Vagina (tissue), 2 donors: ENCODE measurements at places on chromosomes 16 and 17. TPM values are rescaled to one million over a fixed set of nuclear protein-coding genes. Genes with fewer than 3 reads are reported as not detected.

GRCh38 chr16:57000271-57001025 lies 11.1 kb downstream of the NLRC5 start:
- DNase-seq = no peak
- peak overlapping the region; percentile 76 for H3K27ac ChIP-seq
- peaks cover 38% of the 10 kb centered on the region for H3K4me1 ChIP-seq
- H3K27me3 ChIP-seq = no peaks in the 10 kb centered on the region

Gene PPL
- total RNA-seq = 391 TPM

GRCh38 chr17:63819131-63819530 lies 8.1 kb upstream of the PSMC5 start:
- peaks cover 5% of the 10 kb centered on the region for H3K36me3 ChIP-seq
- no peaks in the 10 kb centered on the region for H3K27me3 ChIP-seq
- no peak for DNase-seq

DNA sequence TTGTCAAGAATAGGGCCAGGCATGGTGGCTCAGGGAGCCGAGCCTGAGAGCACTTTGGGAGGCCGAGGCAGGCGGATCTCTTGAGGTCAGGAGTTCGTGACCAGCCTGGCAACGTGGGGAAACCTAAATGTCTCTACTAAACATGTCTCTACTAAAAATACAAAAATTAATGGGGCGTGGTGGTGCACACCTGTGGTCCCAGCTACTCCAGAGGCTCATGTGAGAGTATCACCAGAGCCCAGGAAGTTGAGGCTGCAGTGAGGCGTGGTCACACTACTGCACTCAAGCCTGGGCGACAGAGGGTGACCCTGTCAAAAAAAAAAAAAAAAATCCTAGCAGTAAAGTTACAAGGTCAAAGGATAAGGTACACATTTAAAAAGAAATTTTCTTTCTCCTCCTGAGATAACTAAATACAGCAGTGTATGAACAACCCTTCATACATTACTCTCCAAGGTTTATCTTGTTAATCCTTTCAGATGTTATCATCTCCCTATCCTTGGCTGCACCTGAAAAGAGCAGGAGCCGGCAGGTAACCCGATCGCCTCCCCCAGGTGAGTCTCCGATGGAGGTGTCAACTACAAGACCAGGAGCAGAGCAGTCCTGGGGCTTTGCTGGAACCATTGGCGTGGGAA lies 122.3 kb downstream of the GOSR1 start:
- peak overlapping the region; percentile 84 for H3K4me3 ChIP-seq
- H3K27me3 ChIP-seq = no peaks in the 10 kb centered on the region
- peaks cover 18% of the 10 kb centered on the region for H3K4me1 ChIP-seq
- no peak for DNase-seq

Gene PYDC1
- not detected for total RNA-seq

Gene TNFRSF17
- total RNA-seq = not detected

DNA sequence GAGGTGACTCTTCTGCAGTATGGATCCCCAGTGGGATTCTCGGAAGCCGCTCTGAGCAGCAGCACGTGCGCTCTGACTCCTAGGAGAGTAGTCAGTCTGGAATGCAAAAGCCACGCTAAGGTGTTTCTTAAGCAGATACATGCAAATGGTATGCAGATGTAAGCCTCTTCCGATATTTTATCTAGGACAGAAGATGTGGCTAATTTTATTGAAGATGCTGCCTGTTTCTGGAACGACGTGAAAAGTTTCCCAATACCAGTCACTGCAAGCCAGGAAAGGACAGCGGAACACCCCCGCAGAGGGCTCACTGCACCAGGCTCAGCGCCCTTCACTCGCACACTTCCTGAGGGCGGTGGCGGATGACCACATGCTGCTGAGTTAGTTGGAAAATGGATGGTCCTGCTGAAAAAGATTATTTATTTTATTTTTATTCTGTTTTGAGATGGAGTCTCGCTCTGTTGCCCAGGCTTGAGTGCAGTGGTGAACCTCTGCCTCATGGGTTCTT lies 10.1 kb downstream of the FADS6 start:
- H3K4me3 ChIP-seq = no peak overlapping the region
- H3K36me3 ChIP-seq = no peaks in the 10 kb centered on the region
- H3K4me1 ChIP-seq = peaks cover 1% of the 10 kb centered on the region
- H3K27ac ChIP-seq = no peak overlapping the region

Gene HOXB5
- 0.74 TPM for total RNA-seq

GRCh38 chr17:82049521-82049971 lies 2.1 kb downstream of the RFNG start:
- H3K27me3 ChIP-seq = no peaks in the 10 kb centered on the region
- peaks cover 39% of the 10 kb centered on the region for H3K4me1 ChIP-seq
- no peak overlapping the region for H3K27ac ChIP-seq
- DNase-seq = no peak

GRCh38 chr17:18850679-18851078 lies 7.3 kb upstream of the PRPSAP2 start:
- H3K27ac ChIP-seq = no peak overlapping the region
- no peak overlapping the region for H3K4me3 ChIP-seq
- no peaks in the 10 kb centered on the region for H3K36me3 ChIP-seq
- DNase-seq = no peak
- no peaks in the 10 kb centered on the region for H3K27me3 ChIP-seq

- no peaks in the 10 kb centered on the region for H3K27me3 ChIP-seq
- H3K27ac ChIP-seq = no peak overlapping the region
- H3K4me1 ChIP-seq = peaks cover 19% of the 10 kb centered on the region
Observed at GRCh38 chr17:66670206-66670605, 164.7 kb upstream of the CACNG5 start.

DNA sequence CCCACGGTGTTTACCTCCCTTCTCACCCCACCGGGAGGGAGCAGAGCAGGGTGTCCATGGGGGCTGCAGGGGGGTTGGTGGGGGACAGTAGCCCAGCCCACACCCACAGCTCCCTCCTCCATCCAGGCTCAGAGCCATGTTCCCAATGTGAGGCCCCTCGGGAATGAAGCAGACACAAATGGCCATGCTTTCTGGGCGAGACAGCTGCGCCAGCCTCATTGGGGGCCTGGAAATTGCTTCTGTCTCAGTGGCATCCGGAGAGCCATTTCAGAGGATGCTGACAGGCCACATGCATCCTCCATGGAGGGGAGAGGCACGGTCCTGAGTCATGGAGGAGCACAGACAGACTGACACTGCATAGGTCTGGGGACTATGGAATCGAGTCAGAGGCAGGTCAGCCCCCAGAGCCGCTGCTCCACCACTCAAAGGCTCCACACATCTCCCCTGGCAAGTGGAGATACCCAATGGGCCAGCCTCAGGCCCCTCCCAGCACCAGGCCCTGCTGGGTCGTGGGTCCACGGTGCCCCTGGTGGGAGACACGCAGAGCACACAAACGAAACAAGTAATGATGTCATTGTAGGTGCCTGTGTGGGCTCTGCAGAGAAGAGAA lies 59.6 kb upstream of the ENPP7 start:
- H3K4me1 ChIP-seq = no peaks in the 10 kb centered on the region
- no peak overlapping the region for H3K4me3 ChIP-seq
- DNase-seq = no peak
- H3K27me3 ChIP-seq = no peaks in the 10 kb centered on the region

GRCh38 chr16:75029854-75030253 lies 31.0 kb downstream of the ZNRF1 start:
- H3K27ac ChIP-seq = no peak overlapping the region
- no peaks in the 10 kb centered on the region for H3K36me3 ChIP-seq
- DNase-seq = no peak
- H3K4me3 ChIP-seq = no peak overlapping the region
- peaks cover 35% of the 10 kb centered on the region for H3K4me1 ChIP-seq
- no peaks in the 10 kb centered on the region for H3K27me3 ChIP-seq

Gene COQ7
- total RNA-seq = 15.5 TPM

DNA sequence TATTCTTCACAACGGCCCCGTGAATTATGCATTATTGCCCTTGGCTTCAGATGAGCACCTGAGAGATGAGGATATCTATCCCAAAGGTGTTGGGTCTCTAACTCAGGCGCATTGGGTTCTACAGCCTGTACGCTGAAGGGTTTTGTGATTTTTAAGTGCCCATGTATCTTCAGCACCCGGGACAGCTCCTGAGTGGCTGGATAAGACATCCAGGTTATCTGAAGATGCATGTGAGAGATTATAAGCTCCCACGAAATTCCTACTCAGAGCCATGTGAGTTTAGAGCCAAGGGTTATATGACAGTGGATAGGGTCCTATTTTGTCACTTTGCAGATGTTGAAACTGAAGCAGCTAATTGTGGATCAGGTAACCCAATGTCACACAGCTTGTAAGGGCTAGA lies 612.3 kb upstream of the EEF2KMT start:
- H3K27me3 ChIP-seq = no peaks in the 10 kb centered on the region
- H3K4me1 ChIP-seq = no peaks in the 10 kb centered on the region
- no peak overlapping the region for H3K27ac ChIP-seq
- no peak for DNase-seq

GRCh38 chr17:71460943-71461342 lies 659.9 kb upstream of the SOX9 start:
- no peak overlapping the region for H3K27ac ChIP-seq
- no peak for DNase-seq
- H3K4me3 ChIP-seq = no peak overlapping the region
- H3K27me3 ChIP-seq = no peaks in the 10 kb centered on the region

DNA sequence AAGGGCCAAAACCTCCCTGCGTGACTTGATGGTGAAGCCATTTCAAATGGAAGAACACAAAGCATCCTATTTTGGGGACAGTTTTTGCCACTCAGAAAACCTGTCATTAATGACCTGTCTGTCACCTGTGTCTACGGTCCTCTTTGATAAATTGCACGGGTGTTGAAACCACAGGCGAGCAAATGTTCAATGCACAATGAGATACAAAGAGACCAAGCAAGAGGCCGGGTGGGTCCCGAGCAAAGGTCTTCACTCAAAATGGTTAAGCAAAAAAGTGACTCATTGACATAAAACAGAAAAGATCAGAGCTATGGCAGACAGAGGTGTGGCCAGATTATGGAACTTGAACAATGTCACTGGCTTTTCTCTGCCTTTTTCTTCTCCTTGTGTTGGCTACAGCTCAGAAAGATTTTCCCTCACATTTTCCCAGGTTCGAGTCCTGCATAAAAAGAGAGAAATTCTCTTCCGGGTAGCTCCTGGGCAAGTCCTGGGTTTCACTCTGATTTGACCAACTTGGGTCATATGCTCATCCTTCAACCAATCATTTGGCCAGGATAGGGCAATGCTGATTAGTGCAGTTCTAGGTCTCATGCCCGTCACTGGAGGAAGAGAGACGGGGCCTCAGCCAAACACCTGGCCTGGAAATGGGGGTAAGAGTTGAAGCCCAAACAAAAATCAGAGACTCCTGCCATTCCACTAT lies 92.2 kb downstream of the CMC2 start:
- H3K27me3 ChIP-seq = no peaks in the 10 kb centered on the region
- no peaks in the 10 kb centered on the region for H3K36me3 ChIP-seq
- no peak for DNase-seq
- H3K4me3 ChIP-seq = no peak overlapping the region
- H3K27ac ChIP-seq = no peak overlapping the region

- no peak for DNase-seq
- peaks cover 13% of the 10 kb centered on the region for H3K4me1 ChIP-seq
- H3K27me3 ChIP-seq = no peaks in the 10 kb centered on the region
- H3K27ac ChIP-seq = no peak overlapping the region
- no peak overlapping the region for H3K4me3 ChIP-seq
- H3K36me3 ChIP-seq = no peaks in the 10 kb centered on the region
Observed at GRCh38 chr17:14471052-14471451, 170.2 kb downstream of the HS3ST3B1 start.

GRCh38 chr17:43911904-43912303 lies 4.6 kb upstream of the MPP2 start:
- H3K36me3 ChIP-seq = no peaks in the 10 kb centered on the region
- H3K4me3 ChIP-seq = no peak overlapping the region
- H3K27me3 ChIP-seq = no peaks in the 10 kb centered on the region
- peaks cover 17% of the 10 kb centered on the region for H3K4me1 ChIP-seq

DNA sequence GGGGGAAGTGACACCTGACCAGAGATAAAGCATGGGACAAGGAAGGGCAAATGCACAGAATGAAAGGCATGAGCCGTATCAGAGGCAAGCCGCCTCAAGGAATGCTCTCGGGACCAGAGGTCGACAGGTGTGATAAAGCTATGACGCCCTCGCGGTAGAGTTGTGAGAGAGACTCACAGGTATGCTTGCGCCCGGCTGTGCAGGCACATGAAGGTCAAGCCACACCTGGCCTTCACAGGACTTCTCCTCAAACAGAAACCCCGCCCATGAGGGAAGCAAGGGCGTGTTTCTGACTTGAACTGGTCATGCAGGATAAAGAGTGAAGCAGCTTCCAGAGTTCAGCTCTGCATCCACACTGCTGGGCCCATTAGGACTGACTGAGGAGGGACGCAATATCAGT lies 7.8 kb downstream of the NCBP3 start:
- peaks cover 64% of the 10 kb centered on the region for H3K36me3 ChIP-seq
- H3K27ac ChIP-seq = no peak overlapping the region
- H3K4me3 ChIP-seq = no peak overlapping the region
- peaks cover 10% of the 10 kb centered on the region for H3K4me1 ChIP-seq
- no peaks in the 10 kb centered on the region for H3K27me3 ChIP-seq

DNA sequence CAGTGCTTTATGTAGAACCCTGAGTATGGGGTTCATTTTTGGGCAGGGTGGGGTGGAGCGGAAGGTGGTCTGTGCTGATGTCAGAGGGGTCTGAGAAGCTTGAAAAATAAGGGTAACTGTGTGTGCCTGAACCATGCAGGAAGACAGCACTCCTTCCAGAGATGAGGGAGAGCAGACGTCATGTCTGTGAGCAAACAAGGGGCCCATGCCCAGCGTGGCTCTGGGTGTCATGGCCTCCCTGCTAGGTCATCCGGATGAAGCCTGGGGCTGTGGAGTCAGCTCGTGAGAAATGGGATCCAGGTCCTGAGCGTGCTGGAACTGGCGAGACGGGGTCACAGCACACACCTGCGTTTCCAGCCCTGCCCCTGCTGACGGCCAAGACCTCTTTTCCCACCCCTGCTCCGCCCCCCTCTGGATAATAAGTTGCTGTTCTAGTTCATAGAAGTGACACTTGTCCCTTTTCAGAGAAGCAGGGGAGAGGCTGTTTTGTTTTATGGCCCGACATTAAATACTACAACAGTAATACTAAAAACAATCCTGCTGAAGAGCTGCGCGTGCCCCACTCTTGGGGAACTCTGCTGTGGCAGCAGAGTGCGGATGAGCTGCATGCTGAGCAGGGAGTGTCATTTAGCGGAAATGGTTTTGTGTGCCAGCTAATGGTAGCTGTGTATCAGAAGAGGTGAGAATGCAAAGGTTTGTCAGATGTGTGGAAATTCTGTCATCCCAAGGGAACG lies 92.6 kb downstream of the RPTOR start:
- H3K27ac ChIP-seq = no peak overlapping the region
- H3K4me3 ChIP-seq = no peak overlapping the region
- no peaks in the 10 kb centered on the region for H3K36me3 ChIP-seq
- H3K4me1 ChIP-seq = peaks cover 2% of the 10 kb centered on the region

GRCh38 chr16:56101480-56101879 lies 89.8 kb upstream of the GNAO1 start:
- peaks cover 14% of the 10 kb centered on the region for H3K4me1 ChIP-seq
- no peaks in the 10 kb centered on the region for H3K27me3 ChIP-seq
- DNase-seq = no peak
- H3K27ac ChIP-seq = no peak overlapping the region

DNA sequence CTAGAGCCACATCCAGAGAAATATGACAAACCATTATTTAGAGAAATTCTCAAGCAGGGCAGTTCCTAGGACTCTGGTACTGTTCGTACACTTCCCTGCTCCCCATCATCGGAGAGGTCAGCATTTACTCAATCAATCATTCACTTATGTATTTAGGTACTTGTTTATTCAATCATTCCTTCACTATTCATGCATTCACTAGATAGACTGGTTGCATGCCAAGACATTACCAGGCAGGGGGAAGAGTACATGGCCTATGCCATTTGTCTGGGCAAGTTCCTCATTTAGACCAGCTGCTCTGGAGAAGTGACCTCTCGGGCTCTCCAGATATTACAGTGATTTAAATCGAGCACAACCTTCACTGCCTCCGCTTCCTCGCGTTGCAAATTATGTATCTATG lies 603.4 kb downstream of the KCNJ2 start:
- H3K36me3 ChIP-seq = no peaks in the 10 kb centered on the region
- no peak overlapping the region for H3K27ac ChIP-seq
- no peaks in the 10 kb centered on the region for H3K4me1 ChIP-seq
- no peak for DNase-seq

Gene PIPOX
- 1.7 TPM for total RNA-seq
